Omental fat pad (tissue), 4 donors: ENCODE measurements at places on chromosomes 5 and 9.

DNA sequence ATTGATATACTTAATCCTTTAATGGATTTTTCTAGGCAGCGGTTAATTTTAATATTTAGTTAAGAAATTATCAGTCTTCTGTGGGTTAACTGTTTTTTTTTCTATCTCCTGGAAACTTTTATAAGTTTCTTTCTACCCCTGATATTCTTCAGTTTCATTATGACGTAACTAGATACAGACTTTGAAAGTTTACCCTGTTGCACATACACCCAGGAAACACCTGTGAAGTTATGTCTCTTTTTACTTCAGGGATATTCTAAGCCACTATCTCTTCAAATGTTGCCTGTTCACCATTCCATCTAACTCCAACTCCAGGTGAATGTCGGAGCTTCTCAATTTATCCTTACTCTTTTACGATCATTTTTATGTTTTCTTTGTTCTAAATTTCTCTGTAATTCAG, 329.0 kb downstream of the ICE1 start:
- no peak for DNase-seq

DNA sequence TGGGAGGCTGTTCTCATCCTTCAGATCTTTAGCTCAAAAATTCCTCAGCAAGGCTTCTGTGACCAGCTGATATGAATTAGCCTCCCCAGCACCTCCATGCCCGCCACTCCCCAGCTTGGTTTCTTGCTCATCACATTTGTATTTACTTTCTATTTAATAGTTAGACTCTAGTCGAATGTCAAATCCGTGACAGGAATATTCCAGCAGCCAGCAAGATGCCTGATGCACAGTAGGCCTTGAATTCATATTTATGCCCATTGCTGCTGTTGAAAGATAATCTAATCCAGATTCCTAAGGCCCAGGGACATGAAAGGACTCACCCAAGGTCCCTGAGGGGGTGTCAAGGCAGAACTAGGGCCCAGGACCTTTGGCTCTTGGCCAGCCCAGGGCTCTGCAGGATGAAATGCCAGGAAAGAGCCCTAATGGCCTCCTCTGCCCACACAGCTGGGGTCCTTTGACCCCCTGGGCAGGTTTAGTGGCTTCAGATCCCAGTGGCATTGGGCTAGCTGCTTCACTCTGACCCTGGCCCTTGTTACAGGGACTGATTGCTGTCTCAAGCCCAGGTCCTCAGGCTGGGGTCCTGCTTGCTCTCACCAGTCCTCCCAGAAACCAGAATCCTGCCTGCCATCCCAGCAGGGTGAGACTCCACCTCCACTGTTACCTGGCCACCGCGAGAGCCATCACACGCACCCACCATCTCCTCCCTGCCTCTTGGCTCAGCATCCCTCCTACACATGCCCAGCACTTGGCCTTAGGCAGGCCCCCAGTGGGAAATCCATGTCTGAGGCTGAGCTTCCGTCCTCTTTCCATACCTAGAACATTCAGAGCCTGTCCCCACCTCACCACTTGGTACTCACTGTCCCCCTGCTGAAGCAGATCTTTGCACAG, 7.3 kb downstream of the CSF1R start:
- no peak for DNase-seq

- DNase-seq, result no peak
Observed at GRCh38 chr9:93620881-93621820, 44.8 kb downstream of the PHF2 start.

DNA sequence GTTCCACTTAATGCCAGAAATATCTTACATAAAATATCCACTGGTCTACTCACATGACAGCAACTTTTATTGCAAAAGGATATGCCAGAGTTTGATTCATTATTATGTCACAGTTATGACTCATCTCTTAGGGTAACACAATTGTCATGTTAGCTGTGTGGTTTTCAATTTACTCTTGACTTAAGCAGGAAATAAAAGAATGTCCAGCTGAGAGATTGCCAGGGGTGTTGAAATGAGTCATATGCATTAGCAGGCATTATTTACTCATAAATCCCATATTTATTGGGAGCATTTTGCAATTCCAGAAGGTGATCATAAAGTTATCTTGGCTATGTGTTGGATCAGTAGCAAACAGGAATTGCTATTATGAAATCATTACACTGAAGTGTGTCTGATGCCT, 1164.6 kb upstream of the CDH18 start:
- DNase-seq, result no peak

DNA sequence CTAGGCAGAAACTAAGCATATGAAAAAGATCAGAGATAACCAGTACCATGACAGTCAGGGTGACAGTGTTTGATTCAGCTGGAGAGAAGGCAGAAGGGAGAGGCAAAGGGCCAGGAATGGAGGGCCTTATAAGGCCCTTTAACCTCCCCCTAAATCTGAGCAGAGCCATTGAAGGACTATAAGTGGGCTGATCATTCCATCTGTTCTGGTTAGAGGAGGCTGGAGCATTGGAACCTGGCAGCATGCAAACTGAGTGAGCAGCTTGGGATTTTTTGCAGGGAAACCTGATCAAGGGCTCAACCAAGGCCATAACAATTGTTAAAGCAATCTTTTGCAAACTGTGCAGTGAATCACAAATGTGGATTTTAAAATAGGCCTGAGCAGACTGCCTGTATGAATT, 174.5 kb upstream of the DAP start:
- DNase-seq, result no peak

GRCh38 chr9:92501671-92502393, 19.5 kb upstream of the ASPN start:
- DNase-seq, result no peak

DNA sequence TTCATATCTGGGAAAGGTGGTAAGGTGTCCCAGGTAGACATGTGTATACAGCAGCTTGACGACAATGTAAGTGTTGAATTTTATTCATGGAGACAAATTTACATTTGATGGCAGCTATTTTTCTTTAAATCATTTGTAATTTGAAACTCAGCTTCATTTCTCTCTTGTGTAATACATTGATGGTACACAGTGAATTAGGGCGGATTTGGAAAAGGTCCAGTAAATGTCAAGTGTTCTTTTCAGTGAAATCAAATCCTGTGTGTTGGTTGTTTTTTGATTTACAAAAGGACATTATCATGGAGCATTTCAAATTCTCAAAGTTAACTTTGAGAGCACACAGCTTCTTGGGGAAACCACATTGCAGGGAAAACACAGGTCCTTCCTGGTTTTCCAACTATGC, 30.0 kb upstream of the PCSK1 start:
- DNase-seq, result no peak

DNA sequence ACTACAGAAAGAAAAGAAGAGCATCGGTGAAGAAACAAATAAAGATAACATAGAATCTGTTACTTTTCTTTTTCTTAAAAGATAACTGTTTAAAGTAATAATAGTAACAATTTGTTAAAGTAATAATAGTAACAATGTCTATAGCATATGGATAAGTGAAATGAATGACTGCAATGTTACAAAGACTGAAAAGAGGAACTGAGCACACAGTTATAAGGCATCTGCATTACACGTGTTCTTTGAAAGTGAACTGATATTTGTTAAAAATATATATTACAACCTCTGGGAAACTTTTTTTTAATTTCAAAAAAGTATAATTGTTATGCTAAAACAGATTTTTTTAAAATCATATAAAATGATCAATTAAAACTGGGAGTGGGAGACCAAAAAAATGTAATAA, 88.4 kb upstream of the FST start:
- no peak for DNase-seq

DNA sequence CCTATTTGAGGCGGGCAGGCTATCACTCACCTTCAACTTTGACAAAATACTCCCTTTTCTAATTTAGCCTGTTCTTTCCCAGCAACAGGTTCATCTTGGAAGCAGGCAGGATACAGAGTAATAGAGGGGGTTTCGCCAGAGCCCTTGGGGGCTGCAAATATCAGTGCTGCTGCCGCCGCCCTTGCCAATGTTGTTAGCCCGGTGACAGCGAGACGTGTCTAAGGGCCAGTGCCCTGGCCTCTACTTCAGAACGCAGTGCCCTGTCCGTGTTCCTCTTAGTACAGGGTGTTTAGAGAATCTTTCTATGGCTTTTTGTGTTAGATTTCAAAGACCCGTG, 703 bp downstream of the FAM120AOS start:
- no peak for DNase-seq

- DNase-seq, result no peak
Observed at GRCh38 chr5:154595662-154596061, 117.6 kb upstream of the HAND1 start.

DNA sequence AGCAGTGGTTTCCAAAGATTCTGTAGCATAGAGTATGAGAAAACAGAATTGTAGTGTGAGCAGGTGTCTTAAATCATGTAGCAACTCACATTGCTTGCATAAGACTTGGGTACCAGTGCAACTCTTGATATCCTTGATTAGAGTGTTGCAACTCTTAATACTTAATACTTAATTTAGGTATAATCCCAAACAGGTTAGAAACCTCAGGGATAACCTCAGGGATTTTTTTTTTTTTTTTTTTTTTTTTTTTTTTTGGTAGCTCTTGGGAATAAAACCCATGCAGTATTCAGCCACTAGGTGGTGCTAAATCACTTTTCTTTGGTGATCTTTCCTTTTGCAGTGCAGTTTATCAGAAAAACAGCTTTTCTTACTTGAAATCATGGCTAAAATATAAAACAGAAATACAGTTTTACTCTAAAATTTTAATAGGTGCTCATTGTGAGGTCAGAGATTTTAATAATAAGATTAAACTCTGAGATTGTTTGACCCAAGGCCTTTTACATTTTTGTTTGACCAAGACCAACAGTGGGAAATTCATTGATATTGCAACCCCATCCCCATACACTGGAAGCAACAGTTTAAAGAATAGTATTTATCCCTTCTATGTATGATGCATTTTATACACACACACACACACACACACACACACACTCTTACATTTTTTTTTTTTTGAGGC, 55.3 kb downstream of the ERAP1 start:
- no peak for DNase-seq

DNA sequence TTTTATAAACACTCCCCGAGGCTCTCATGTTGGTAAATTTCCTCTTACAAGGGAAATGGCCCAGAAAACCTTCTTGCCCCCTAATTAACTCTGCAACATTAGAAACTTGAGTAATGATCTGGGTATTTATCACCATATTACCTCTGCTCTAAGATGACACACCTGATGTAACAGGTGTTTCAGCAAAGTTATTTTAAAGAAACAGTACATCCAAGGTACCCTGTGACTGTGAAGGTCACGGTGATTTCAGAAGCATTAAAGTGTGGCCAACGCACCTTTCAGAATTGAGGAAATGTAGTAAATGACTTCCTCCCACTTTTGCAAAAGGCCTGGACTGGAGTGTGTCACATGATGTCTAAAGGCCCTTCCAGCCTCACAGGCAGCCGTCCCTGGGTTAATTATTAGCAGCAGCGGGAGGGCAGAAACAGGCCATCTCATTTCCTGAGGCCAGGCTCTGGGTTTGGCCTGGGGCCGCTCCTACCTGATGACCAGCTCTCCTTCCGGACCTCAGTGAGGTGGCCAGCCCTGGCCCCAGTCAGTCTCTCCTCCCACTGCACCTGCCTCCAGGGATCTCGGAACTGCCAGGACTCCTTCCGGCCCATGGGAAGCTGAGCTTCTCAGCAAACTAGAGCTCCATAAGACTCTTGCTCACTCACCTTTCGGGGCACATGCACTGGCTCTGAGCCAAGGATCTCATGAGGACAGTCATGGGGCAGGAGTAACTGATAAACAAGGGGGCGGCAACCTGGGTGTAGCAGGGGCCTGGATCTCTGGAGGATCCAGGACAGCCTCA, 20.7 kb downstream of the PTPN3 start:
- no peak for DNase-seq

GRCh38 chr5:95035891-95036685, 248.8 kb downstream of the MCTP1 start:
- no peak for DNase-seq

DNA sequence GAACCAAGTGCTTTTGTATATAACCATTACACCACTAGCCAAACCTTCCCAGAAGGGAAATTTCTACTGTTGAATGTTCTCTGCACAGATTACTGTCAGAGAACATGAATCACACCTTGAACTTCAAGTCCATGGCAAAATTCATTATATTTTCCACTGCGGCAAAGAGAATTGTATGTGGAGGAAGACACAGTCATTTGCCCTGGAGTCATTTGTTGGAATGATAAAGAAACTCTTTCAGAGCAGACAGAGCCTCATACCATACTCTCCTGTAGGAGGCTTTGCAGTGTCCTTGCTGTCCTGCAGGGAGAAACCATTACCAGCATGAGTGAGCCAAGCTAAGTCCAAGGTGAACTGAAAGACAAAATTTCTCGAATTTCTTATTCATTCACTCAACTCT, 369.0 kb downstream of the ARHGEF28 start:
- DNase-seq, result no peak

- DNase-seq, result no peak
Observed at GRCh38 chr5:153988510-153988909, 50.2 kb downstream of the FAM114A2 start.

GRCh38 chr5:2298781-2299180, 416.1 kb upstream of the IRX4 start:
- no peak for DNase-seq

- DNase-seq, result no peak
Observed at GRCh38 chr9:96241391-96241809, 60.6 kb downstream of the HSD17B3 start.

GRCh38 chr9:131309530-131310276, 20.2 kb downstream of the PLPP7 start:
- no peak for DNase-seq

DNA sequence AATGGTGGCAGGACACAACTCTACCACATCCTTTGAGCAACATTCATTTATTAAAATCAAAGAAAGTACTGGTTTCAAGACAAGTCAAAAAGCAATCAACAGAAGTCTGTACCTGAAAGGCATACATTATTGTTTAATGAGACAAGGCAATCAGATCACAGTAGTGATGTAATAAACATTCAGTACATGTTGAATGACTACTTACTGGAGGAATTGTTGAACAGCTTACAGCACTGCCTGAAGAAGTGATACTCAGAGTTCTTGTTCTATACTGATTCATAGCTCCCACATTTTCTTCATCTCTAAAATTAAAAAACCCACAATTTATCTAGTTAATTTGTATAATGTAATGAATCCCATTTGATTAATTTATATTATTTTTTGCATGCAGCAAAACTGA, 18.2 kb downstream of the RIOK2 start:
- DNase-seq, result no peak

DNA sequence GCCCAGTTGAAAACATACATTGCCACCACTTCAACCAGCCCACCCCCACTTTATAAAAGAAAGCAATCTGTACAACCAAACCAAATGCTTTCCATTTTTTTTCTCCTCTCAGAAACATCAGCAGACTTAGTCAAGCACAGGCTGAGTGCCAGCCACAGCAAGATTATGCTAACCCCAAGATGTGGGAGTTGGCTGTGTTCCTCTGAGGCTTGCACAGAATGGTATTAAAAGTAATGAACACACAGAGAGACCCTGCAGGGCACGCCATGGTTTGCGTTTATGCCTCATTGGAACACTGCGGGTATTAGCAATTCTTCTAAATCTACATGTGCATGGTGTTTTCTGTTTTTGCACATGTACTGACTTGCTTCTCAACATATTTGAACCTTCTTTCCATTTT, 419.9 kb upstream of the GRAMD2B start:
- no peak for DNase-seq

- no peak for DNase-seq
Observed at GRCh38 chr9:79028101-79028500, 543.7 kb upstream of the TLE4 start.
